Hematopoietic multipotent progenitor cell treated with erythropoietin and hydrocortisone succinate and interleukin-3 and kit ligand, for 6 days (in vitro differentiated cells): ENCODE measurements at places on chromosomes 6 and 20.

GRCh38 chr6:127952831-127953230, 52.0 kb upstream of the THEMIS start:
- no peak for DNase-seq

DNA sequence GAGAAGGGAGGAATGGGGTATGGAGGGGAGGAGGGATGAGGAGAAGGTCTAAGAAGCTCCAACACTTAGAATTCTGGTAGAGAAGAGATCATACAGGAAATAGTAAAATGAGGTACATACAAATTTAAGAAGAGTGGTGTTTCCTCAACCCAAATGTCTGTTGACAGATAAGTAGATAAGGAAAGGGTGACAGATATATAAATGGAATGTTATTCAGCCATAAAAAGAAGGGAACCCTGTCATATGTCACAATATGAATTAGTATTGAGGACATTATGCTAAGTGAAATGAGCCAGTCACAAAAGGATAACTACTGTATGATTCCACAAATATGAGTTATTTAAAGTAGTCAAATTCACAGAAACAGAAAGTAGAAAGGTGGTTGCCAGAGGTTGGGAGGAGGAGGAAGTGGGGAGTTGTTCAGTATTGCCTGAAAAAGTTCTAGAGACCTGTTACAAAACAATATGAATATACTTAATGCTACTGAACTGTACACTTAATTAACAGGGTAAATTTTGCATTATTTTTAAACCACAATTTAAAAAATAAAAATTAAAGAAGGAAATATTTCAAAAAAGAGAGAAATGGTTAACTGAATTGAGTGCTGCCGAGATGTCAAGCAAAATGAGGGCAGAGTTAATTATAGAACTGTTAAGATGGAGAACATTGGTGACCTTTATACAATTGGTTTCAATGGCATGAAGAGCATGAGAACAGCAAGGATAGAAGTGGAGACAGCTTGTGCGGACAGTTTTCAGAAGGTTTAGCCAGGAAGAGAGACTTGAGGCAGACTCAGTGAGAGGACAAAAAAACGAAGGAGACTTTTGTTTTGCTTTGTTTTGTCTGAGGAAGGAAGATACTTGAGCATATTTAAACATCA, 47.6 kb upstream of the ADGRF4 start:
- DNase-seq = no peak

- DNase-seq = no peak
Measured at GRCh38 chr6:79627422-79627821, 3.7 kb upstream of the SH3BGRL2 start.

DNA sequence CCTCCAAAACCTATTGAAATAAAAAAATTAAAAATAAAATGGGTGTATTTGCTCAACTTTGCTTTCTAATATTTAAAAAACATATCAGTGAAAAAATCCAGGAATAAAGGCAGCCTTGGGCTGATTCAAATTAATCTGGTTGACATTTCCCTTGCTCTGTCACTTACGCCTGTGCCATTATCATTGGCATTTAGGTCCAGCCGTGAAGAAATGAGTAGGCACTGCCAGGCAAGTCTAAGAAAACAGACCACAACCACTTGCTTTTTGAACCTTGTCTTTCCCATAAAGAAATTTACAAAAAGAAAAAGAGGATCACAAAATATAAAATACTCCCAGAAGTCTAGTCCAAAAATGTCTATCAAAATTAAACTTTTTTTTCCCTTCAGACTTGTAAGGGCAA, 59.2 kb upstream of the HBS1L start:
- no peak for DNase-seq

DNA sequence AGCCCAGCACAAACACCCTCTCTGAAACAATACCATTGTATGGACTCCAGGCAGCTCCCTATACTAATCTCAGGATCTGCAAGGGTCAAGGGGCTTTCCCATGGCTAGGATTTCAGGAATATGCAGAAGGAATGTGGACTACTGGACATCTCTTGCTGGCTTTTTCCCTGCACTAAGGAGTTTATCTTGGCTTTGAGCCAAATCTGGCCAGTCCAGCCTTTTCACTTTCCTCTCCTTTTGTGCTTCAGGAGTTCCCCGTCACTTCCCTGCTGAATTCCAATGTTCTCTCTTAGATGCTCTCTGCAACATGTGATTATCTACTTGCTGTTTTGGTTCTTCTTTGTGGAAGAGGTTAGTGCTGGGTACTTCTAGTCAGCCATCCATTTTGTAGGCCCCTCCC, 568.2 kb downstream of the HDGFL1 start:
- no peak for DNase-seq

GRCh38 chr6:35611240-35611639, 77.5 kb downstream of the FKBP5 start:
- no peak for DNase-seq

DNA sequence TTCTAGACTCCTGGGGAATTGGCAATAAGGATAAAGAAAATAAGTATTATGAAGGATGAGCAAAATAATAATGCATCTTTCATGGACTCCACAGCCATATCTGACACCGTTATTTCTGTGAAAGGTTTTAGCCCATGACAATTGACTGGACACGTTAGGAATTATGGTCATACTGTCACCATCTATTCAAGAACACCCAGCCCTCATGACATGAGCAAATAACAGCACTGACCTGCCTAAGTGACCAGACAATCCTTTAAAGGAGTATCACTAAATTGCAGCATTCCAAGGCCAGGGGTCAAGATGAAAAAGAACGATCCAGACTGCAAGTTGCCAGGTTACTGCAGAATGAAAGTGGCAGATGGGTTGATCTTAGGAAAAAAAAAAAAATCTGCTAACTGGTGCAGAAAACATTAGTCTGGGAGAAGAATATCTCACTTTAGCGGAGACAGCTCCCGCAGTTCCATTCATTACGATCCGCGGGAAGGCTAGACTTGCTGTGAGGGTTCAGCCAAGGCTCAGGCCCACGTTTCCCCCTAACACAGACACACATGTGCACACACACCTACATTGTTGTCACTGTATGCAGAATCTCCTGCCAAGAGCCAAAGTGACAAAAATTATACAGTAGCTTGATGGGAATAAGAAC, 237.7 kb upstream of the AGPAT4 start:
- DNase-seq = no peak

- DNase-seq = no peak
Measured at GRCh38 chr6:87118054-87118453, 23.1 kb upstream of the CGA start.

GRCh38 chr6:157693867-157694266, 129.2 kb upstream of the SNX9 start:
- no peak for DNase-seq

GRCh38 chr6:160135907-160136655, 14.5 kb downstream of the SLC22A1 start:
- no peak for DNase-seq

DNA sequence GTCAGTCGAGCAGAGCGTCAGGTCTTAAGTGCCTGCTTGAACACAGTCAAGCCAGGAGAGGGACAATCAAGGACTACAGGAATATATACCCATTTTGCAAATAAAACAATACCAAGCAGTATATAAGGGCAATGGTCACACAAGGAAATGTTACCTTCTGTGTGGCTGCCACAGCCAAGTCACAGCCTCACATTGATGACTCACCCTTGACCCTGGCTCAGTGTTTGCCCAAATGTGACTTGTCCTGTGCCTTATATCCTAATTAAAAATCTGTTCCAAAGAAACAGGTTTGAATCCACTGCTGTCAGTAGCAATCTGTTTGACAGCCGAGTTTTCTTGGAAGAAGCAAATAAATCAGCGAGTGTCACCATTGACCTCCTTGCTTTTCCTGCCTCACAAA, 34.3 kb downstream of the C6orf89 start:
- no peak for DNase-seq

GRCh38 chr6:114115652-114116051, 144.7 kb upstream of the HDAC2 start:
- DNase-seq = no peak

GRCh38 chr6:156852147-156852857, 75.1 kb downstream of the ARID1B start:
- DNase-seq = no peak

GRCh38 chr20:62376112-62377063, 9.3 kb upstream of the LAMA5 start:
- no peak for DNase-seq

DNA sequence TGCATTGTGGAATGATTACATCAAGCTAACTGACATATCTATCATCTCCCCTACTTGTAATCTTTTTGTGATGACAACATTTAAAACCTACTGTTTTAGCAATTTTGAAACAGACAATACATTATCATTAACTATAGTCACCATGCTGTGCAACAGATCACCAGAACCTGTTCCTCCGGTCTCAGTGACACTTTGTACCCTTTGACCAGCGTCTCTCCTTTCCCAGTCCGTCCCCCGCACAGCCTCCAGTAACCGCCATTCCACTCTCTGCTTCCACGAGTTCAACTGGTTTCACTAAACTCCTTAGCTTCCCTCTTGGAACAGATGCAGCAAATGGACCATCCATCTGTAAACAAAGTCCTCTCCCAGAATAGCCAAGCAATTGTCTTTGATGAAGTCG, 21.8 kb downstream of the LRP11 start:
- DNase-seq = no peak

GRCh38 chr6:111282515-111282914, 195.2 kb downstream of the SLC16A10 start:
- no peak for DNase-seq

GRCh38 chr6:22804620-22805261, 235.4 kb downstream of the HDGFL1 start:
- DNase-seq = no peak

- DNase-seq = no peak
Measured at GRCh38 chr6:25369036-25369432, 89.9 kb downstream of the CARMIL1 start.

- DNase-seq = no peak
Measured at GRCh38 chr6:166541366-166541765, 45.1 kb downstream of the RAMACL start.

- DNase-seq = no peak
Measured at GRCh38 chr20:62768551-62769287, 27.6 kb upstream of the MRGBP start.

DNA sequence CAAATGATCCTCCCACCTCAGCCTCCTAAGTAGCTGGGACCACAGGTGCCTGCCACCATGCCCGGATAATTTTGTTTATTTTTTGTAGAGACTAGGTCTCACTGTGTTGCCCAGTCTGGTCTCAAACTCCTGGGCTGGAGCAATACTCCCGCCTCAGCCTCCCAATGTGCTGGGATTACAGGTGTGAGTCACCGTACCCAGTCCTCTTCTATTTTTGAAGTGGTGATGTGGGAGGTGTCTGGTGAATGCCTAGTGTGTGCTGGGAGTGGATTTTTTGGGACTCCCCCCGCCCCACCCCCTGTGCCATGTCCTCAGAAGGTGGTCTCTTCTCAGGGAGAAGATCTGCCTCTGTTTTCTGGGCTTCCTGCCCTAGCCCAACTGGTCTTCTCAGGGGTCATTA, 47.9 kb upstream of the CLDN20 start:
- no peak for DNase-seq

GRCh38 chr20:49272654-49273053, 5.2 kb downstream of the ZNFX1 start:
- DNase-seq = no peak

DNA sequence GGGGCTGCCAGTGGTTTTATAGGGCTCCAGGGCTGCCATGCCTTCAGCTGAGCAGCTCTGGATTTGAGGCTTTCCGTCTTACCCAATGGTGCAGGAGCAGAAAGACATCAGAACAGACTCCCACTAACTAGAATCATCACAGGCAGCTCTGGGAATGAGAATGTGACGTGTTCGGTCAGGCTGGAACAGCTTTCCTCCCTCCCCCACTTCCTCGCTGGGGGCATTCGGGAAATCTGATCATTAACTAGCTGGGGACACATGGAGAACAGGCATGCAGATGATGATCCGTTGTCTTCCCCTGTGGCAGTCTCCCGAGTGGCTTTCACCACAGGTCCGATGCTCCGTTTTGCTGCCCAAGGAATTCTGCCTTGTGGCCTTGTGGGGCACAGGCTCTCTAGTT, 5.5 kb upstream of the MTG2 start:
- DNase-seq = no peak

GRCh38 chr6:131862476-131862875, 54.7 kb downstream of the ENPP1 start:
- no peak for DNase-seq

DNA sequence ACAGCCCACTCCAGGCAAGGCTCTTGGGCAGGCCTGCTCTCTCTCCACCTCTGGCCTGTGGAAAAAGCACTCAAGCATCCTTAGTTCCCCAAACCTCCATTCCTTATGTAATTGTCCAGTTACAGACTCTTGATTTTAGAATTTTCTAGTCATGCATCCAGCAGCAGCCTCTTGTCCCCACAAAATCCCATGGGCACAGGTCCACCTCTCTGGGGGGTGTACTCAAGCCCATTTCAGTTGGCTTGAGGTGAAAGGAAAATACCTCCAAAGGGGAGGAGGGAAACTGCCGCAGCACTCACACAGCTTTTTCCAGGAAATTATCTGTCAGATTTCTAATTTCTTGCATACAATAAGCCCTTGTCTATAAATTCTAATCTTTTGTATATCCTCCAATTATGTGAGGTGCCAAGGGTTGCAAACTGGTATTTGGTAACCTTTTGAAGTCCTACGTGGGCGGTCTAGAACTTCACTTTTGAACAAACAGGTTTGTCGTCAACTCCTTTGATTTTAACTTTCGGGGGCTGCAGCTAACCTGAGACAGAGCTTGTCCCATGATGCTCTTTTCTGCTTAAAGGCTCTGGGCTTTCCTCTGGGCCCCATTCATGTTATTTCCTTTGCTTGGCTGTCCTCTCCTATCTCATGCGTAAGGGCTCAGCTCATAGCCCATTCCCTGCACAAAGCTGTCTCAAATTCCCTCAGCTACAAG, 104.7 kb upstream of the CEP85L start:
- no peak for DNase-seq

DNA sequence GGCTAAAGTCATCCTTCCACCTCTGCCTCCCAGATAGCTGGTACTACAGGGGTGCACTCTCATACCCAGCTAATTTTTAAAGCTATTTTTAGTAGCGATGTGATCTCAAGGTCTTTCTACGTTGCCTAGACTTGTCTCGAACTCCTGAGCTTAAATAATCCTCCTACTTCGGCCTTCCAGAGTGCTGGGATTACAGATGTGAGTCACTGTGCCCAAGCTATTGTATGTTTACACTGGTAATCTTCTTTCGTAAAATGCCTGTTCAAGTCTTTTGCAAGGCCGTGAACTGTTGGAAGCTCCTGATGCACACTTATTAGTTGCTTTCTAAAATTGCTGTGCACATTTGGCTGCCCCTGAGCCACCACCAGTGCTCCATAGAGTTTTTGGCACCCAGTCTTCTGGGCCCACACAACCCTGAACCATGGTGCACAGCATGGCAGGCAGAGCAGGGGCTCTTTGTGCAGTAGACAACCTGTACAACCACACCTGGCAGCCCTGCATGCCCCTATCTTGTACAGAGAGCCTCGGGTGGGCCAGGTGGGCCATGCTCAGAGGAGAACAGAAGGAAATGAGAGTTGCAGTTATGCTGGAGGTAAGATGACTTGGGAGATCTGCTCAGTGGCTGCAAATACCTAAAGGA, 33.3 kb downstream of the PDRG1 start:
- no peak for DNase-seq
